Midbrain (tissue), 1 donor: ENCODE measurements at places on chromosomes 6 and 20.

GRCh38 chr20:18087054-18087453 is 29.3 kb upstream of the OVOL2 start:
- DNase-seq = no peak

GRCh38 chr6:103142902-103143301 is 1716.8 kb downstream of the HACE1 start:
- no peak for DNase-seq

DNA sequence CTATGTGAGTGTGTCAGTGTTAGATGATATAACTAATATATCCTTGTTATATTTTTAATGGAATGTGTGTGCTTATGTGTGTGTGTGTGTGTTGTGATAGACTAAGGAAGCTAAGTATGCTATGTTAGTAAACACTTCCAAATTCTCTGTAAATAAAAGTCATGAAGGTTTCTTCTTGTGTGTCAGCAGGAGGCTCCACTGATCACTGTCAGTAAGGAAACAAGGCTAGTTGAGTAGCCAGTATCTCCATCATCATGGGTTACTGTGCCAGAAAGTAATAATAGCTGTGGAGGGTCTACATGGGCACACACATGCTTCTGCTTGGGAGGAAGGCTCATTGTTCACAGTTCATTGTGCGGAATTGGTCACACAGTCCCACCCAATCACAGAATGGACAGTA is 302.8 kb upstream of the RNF217 start:
- no peak for DNase-seq

- no peak for DNase-seq
These were observed 176.4 kb upstream of the BMP2 start for GRCh38 chr20:6590891-6591637.

DNA sequence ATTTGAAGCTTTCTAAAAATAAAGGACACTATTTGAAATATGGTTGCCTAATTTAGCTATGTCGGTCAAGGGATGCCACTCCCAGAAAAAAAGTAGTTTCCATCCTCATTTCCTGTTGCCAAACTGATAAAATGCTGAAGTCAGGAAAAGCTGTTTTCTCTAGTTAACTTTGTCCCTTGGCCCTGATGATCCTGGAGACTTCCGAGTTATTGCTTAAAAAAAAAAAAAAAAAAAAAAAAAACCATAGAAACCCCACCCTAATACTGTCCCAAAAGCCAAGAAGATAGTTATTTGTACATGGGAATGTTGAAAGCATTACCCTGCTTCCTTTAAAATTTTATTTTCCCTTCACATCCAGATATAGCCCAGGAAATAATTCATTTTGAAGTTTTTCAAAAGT is 236.7 kb downstream of the SOD2 start:
- no peak for DNase-seq

- DNase-seq = no peak
These were observed 8.1 kb downstream of the CRISP3 start for GRCh38 chr6:49736017-49736508.
